ENCODE measurements at places on chromosomes 12 and 14. TPM values are rescaled to one million over a fixed set of nuclear protein-coding genes. Genes with fewer than 3 reads are reported as not detected.

GRCh38 chr12:112183141-112184021 is 58.0 kb downstream of the TRAFD1 start:
- no peak for DNase-seq

DNA sequence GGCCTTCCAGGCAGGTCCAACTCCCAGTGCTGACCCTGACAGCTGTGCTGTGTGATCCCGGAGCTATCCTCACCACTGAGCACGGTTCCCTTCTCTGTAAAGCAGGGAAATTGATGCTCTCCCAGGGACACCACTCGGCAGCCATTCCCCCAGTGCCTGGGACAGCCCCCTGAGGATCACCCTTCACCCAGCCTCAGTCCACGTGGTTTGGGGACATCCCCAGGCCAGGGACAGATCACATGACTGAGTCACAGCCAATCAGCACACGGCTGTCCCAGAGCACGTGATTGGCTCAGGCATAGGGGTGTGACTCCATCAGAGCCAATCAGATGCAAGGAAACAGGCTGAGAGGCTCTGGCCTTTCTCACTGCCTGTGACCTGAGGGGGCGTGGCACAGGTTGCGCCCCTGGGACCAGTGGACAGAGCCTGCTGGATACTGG is 68.8 kb upstream of the SFSWAP start:
- DNase-seq, result no peak

GRCh38 chr14:100446572-100446971 is 123.4 kb downstream of the SLC25A47 start:
- no peak for DNase-seq

DNA sequence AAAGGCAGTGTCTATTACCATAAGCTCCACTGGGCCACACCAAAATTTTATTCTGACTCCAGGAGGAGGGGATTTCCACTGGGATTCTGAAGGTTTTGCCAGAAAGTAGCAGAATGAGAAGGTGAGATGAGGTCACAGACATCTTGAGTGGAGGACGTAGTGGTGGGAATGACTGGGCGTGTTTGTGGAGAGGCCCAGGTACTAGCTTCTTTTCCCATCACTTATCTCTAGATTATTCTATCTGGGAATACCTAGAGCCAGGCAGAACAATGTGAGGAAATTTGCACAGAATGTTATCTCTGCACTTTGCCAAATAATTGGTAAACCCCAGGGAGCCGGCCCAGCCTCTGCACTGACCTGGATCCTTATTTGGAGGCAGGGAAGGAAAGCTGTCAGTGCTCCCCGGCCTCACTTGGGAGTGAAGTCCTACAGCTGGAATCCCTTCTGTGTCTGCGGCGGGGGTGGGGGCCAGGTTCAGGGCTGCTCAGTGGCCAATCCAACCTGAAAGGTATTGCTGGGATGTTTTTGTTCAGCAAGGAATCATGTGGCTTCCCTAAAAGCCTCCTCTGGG is 129.4 kb downstream of the C12orf75 start:
- no peak for DNase-seq

GRCh38 chr12:64992641-64993040 is 128.5 kb downstream of the WIF1 start:
- DNase-seq, result no peak

DNA sequence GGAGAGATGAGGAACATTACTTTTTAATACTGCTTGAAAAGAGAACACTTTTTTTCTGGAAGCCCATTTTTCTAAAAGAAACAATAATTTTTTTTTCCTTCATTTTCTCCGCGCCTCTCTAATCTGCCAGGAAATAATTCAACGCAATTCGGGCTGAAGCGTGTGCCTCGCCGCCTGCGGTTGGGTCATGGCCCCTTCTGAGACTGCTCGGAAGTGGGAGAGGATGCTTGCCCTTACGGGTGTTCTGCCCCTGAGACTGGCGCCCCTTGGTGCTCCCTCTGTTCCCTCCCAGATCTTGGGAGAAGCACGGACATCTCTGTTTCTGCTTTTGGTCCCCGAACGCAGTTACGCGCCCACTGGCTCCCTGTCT is 332 bp upstream of the TBC1D30 start:
- DNase-seq, result no peak

DNA sequence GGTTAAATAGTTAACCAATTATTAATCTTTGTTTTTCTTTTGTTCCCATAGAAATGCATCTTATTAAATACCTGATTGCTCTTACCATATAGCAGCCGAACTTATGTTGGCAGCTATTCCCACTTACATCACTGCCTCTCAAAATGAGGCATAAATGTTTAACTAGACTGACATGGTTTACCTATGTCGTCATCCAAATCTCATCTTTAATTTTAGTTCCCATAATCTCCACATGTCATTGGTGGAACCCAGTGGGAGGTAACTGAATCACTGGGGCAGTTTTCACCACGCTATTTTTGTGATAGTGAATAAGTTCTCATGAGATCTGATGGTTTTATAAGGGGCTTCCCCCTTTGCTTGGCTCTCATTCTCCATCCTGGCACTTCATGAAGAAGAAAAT is 499.2 kb upstream of the ATP2B1 start:
- DNase-seq, result no peak

GRCh38 chr14:99128185-99128584 is 143.8 kb downstream of the BCL11B start:
- no peak for DNase-seq

- no peak for DNase-seq
Measured at GRCh38 chr14:92439537-92440344, 73.8 kb upstream of the RIN3 start.

DNA sequence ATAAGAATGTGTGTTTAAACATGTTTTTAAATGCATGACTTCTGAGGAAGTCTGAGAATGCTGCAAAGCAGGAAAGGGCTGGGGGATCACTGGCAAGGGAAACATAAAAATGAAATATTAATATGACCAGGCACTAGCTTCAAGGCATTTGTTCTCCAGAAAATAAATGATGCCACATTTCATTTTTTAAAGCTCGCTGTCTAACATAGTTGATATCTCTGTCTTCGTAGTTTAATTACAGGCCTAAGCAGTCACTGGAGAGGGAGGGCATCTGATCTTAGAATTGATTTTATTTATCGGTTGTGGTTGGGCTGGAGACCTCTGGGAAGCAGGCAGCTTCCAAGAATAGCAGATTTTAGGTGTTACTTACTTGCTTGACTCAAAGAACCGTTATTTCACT is 87.5 kb downstream of the TBC1D30 start:
- DNase-seq, result no peak

DNA sequence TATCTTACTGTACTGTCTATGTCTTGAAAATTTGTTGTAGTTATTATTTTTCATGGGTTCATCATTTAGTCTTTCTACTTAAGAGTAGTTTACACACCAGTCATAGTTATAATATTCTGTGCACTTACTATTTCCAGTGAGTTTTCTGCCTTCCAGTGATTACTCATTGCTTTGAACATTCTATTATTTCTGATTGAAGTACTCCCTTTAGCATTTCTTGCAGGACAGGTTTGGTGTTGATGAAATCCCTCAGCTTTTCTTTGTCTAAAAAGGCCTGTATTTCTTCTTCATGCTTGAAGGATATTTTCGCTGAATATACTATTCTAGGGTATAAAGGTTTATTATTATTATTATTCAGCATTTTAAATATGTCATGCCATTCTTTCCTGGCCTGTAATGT is 66.8 kb downstream of the TSPAN8 start:
- DNase-seq, result no peak

DNA sequence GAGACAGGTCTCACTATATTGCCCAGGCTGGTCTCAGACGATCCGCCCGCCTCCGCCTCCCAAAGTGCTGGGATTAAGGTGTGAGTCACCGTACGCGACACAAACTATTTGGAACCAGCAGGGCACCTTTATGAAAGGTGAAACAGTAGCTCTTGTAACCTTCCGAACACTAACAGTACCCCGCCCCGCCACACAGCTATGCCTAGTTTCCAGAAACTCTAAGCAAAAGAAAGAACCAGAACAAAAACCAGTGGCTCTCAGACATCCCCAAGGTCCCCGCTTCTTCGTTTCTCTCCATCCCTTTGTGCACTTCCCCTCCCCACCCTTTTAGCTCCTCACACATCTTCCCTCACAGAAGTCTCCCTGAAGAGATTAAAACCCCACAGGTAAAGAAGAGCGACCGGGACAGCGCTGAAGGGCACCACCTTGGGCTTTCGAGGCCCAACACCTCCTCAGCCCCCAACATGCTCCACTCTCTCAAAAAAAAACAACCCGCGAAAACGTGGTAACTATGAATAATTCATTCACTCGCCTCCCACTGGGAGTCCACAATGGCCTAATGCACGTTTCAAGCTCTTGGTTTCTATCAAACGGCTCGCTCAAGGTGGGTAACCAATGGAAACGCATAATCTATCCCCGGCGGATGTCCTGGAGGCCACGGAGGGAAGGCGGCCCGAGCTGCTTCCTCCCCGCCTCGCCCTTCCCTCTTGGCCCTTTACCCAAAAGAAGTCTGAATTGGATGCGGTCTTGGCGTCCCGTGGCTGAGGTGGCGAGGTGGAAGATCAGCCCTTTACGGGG is 877 bp downstream of the BAG5 start:
- no peak for DNase-seq

The NANOG gene
- 0.17 TPM for polyA plus RNA-seq

The FAM90A1 gene
- polyA plus RNA-seq, result 2.7 TPM

The CRIP2 gene
- polyA plus RNA-seq, result 165 TPM

The OTOGL gene
- 1.4 TPM for polyA plus RNA-seq

The RHNO1 gene
- 41.7 TPM for polyA plus RNA-seq

The ITGA5 gene
- polyA plus RNA-seq, result 50.6 TPM
